Tibial nerve (tissue), 4 donors: ENCODE measurements at places on chromosomes 2 and 18.

DNA sequence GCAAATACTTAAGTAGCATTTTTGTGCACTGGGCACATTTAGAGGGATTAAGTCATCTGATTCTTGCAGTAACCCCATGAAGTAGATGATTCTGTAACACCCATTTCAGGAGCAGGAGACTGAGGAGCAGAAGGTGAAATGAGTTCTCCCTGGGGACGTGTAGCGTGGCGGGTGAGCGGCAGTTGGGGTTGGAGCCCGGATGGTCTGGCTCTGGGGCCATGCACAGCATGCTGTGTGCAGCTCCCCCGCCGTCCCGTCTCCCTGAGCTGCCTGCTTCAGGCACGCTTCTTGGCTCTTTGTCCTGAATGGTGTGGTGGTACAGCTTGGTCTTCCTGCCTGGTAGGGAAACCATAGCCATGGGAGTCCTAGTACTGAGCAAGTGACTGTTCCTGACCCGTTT lies 32.4 kb downstream of the INPP4A start:
- DNase-seq, result no peak

DNA sequence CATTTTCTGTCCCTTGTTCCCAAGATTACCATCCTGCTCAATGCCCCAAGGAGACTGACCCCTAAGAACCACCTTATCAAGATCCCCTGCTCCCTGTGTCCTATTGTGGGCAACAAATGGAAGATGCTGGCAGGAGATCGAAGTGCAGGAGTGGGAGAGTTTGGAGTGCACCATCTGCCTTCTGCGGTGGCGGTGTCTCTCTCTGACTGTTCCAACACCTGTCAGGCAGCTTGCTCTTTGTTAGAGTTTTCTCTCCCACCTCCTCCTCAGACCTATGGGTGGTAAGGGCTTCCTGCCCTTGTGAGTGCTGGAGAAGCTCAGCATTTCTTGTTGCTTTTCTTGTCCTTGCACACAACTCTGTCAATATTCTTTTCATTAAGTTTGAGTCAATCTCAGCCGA lies 64.1 kb upstream of the SPHKAP start:
- no peak for DNase-seq

GRCh38 chr2:65582364-65582763 lies 150.0 kb upstream of the SPRED2 start:
- no peak for DNase-seq

DNA sequence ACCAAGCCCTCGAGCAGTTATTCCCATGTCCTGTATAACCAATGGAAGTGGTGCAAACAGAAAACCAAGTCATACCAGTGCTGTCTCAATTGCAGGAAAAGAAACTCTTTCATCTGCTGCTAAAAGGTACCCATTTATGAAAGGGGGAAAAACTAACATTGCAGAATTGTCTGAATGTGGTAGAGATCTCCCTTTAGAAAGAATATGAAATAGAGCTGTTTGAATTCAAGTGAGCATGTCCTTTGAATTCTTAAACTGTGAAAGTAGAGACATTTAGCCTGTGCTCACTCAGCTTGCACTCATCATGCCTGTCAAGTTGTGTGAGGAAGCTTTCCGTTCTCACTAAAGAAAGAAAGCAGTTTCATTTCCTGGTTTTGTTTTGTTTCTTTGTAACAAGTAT lies 87.4 kb downstream of the EML4 start:
- no peak for DNase-seq

GRCh38 chr2:113324684-113325160 lies 46.0 kb upstream of the PAX8 start:
- DNase-seq, result no peak

DNA sequence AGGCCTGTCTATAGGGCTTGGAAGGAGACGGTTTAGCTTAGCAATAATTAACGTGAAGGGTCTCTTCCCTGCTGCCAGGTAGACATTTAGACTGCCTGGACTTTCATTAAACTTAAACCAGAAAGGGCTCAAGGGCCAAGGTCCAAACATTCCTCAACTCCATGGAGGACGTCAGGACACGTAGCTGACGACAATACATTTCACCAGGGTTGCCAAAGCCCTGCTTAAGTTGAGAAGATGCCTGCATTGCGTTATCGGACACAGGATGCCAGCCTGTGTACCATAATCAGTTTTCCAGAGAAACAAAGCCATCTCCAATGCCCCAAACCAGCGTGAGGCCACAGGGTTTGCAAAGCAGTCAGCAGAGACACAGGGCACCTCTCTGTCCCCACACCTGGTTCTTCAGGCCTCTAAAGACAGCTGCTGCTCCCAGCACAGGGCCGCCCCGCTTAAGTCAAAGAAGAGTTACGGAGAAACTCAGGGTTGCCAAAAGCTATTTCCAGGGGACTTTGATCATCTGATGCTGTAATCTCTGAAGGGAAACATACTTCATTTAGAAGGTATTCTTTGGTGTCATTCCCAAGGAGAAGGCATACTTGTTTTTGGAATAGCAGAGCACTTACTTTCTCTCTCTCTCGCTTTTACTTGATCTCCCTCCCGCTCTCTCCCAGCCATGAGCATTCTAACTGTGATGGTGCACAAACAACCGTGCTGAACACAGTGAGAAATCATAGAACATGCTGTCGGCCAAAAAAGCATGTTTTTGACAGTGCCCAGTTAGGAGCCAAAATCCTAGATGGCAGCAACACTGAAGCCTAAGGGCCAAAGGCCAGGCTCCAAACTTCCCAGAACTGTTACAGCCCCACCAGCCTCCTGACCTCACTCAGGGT lies 46.0 kb downstream of the TTC32 start:
- no peak for DNase-seq

DNA sequence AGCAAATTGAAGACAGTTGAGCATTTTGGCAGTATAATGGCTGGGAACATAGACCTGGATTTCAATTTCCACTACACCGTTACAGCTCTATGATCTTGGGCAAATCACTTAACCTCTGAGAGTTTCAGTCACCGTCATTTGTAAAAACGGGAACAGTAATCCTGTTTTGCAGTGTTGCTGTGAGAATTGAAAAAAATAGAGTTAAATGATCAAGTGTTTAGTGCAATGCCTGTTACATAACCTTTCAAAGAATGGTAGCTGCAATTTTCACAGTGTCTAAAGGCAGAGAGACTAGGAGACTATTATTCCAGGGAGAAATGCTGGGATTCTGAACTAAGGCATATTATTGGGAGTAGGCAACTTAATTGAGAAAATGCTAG lies 2.0 kb downstream of the AGPS start:
- no peak for DNase-seq

- DNase-seq, result no peak
These were observed 34.5 kb downstream of the INSIG2 start for GRCh38 chr2:118122594-118123281.
